ENCODE measurements at places on chromosomes 7 and 10.

- no peak for DNase-seq
Measured at GRCh38 chr10:71338728-71339495, 19.9 kb downstream of the SLC29A3 start.

DNA sequence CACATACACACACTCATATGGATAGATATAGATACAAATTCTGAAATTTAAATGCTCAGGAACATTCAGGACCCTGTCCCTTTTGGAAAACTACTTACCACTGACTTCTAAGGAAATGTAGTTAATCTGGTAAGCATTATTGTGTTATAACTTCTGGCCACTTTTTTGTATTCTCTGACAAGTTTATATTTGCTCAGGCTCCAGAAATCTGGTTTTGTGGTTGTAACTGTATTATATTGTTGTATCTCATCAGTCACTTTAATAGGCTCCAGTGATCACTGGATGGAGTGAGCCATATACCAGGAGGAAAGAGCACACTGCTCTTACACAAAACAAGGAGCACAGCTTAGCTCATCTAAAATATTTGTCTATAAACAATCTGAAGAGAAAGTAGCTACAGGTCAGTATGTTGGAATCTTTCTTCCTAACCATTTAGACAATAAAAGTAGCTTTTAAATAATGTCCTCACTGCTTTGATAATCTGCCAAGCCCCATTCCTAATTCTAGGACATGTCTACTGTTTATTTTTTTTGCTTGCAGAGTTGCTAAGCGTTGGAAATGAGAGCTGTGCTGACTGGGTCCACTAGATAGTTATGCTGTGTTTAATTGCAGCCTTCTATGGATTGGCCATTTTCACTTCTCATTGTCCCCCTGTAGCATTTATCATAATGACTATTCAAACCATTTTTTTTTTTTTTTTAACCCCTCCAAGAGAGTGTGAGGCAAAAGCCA, 43.8 kb downstream of the SMNDC1 start:
- no peak for DNase-seq

- no peak for DNase-seq
Measured at GRCh38 chr10:30000802-30001571, 58.4 kb downstream of the JCAD start.

GRCh38 chr7:77985974-77986339, 187.4 kb downstream of the PHTF2 start:
- no peak for DNase-seq

- no peak for DNase-seq
Measured at GRCh38 chr10:26481914-26482550, 43.9 kb downstream of the APBB1IP start.

- no peak for DNase-seq
Measured at GRCh38 chr10:35056133-35056532, 34.0 kb downstream of the CUL2 start.

- peak; percentile 74 for DNase-seq
Measured at GRCh38 chr7:107167483-107168232, 1.1 kb upstream of the HBP1 start.

DNA sequence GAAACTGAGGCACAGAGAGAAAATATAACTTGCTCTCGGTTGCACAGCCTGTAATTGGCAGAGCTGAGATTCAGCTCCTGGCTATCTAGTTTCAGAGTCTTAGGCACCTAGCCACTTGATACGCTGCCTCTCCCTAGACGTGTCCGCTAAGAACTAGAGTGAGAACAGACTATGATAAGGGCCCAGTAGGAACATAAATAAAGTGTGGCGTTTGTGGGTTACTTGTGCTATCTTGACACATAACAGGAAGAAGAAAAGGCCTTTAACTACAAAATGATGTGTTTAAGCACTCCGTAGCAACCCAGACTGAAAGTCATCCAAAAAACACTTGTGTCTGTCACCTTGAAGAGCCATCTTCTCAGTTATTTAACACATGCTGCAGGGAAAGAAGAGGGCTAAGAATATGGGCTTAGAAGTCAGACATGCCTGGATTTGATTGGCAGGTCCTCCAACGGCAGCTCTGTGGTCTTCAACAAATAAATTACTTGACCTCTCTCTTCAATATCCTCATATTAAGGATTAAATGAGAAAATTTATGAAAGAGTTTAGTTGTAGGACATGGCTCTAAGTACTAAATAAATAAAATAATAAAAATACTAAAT, 96.2 kb downstream of the SGMS1 start:
- DNase-seq = no peak

DNA sequence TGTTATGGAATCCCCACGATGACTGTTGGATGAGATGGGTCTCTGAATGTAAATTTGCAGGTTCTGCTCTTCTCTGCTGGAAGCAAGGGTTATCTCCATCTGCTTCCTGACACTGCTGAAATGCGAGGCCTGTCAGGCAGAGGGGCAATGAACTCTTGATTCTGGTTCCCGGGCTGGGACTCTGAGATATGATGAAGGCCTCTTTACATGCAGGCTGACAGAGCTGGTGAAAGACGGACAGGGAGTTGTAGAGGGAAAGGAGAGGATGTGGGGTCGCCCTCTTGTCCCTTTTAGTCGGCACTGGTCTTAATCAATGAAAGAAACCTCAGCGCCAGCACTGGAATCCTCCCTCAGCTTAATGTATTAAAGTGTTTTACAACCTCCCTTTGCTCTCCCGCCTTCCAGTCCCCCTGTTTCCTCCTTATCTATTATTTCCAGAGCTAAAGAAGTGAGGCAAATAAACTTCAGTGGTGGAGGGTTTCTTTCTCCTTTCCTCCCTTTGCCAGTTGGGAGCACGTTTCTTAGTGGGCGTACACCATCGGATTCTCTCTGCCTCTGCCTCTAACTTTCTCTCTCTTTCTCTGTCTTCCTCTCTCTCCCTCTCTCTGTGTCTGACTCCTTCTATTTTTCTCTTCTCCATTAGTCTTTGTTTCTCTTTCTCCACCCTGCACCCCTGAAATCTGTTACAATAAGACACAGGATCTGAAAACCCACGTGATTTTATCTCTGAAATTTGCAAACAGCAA, 145.6 kb downstream of the BAMBI start:
- DNase-seq = no peak

GRCh38 chr7:17963281-17963680, 23.0 kb upstream of the SNX13 start:
- DNase-seq = no peak

- DNase-seq = no peak
Measured at GRCh38 chr10:132753596-132753995, 32.4 kb downstream of the NKX6-2 start.

DNA sequence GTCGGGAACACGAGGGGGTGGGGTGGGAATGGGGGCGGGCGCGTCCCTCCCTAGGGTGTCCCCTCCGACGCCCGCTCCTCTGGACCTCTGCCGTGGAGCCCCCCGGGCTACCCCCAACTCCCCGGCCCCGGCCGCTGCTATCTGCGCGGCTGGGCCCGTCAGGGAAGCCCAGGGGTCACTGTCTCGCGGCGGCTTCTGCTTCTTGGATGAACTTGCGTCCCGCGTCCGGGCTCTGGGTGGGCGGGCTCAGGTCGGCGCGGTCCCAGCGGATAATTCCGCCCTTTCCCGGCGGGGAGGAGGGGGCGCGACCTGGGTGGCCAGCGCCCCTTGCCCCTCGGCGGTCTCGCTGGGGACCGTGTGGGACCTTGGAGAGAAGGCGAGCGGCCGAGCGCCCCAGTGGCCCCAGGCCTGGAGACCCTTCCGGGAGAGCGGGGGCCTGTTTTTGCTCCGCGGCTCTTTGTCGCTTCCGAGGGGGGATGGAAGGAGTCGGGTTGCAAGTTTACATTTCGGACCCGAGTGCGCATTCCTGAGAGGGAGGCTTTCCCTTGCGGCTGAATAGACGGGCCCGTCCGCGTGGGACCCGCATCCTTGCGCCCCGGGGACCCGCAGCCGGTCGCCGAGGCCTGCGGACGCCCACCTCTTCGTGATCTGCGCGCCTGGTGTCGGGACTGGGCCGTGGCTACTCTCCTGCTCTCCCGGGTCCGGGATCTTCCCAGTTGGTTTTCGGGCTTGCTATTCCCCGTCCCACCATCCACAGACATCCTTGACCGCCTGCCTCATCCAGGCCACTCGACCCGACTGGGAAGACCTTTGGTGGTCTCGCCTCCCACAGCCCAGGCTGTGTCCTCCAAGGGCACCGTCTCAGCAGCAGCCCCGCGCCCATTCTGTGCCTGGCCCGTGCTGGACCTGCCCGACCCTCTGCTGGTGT, 812 bp downstream of the DOCK1 start:
- DNase-seq = no peak

GRCh38 chr7:155365146-155365874, 67.6 kb downstream of the INSIG1 start:
- DNase-seq = no peak

DNA sequence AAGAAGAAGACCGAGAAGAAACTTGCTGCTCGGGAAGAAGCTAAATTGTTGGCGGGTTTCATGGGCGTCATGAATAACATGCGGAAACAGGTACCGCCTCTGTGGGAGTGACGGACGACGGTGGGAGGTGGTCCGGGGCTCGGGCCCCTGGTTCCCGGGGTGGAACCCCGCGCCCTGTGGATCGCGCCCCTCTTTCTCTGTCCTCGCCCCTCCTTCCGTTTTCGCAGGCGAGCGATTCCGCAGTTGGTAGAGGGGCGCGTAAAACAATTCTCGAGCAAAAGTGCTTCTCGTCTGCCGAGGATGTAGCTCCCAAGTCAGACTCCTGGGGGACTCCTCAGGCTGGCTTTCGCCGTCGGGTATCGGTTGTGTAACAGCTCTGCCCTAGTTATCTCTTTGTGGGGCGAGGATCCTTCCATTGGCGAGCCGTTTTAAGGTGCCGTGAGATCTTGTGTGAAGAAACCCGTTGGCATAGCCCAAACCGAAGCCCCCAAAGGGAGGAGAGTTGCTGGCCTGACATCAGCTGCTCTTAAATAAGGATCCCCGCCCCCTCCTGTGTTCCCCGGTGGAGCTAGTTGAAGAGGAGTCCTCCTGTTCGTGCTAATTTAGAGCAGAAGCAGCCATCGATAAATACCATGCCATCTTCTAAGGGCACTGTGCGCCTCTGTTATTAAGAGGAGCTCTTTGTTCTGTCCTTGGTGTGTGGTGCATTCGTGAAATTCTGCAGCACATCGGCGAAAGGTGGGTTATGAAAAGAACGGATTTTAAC, 655 bp downstream of the KLHL7 start:
- DNase-seq = peak; percentile 26

DNA sequence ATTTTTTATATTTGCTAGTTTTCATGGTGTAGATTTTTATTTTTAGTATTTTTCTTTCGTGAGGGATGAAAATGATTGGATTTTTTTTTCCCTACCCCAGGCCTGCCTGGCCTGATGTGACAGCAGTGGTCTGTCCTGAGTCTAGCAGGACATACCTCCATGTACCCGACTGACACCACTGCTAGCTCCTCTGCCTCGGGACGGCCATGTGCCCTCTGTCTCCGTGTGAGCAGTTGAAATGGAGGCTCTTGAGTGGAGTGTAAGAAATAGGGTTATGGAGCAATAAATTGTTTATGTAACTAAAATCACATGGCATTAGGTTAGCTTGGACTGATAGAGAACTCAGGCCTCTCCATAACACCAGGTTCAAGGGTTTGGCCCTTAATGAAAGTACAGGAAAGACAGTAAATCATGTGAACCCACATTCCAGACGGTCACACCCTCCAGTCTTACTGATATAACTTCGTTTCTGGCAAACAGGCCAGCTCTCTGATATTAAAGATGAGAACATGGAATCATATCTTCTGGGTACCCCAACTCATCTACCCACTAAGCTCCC, 734.1 kb downstream of the KCNMA1 start:
- DNase-seq = no peak

DNA sequence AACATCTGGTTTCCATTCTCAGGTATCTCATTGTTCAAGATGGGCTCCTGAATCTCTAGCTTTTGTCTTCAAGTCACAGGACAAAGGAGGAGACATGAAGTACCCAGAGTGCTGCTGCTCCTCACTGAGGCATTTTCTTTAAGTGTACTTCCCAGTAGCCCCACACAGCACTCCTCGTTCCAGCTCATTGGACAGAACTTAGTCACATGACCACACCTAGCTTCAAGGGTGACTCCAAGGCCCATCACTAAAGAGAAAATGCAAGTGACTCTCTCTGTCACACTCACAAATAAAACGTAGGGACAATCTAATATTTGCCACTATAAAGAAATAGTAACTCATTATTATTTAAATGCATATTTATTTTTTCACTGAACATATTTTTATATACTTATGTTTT, 58.3 kb upstream of the NEUROD6 start:
- no peak for DNase-seq

GRCh38 chr10:4939224-4940072, 23.8 kb upstream of the AKR1C1 start:
- no peak for DNase-seq

DNA sequence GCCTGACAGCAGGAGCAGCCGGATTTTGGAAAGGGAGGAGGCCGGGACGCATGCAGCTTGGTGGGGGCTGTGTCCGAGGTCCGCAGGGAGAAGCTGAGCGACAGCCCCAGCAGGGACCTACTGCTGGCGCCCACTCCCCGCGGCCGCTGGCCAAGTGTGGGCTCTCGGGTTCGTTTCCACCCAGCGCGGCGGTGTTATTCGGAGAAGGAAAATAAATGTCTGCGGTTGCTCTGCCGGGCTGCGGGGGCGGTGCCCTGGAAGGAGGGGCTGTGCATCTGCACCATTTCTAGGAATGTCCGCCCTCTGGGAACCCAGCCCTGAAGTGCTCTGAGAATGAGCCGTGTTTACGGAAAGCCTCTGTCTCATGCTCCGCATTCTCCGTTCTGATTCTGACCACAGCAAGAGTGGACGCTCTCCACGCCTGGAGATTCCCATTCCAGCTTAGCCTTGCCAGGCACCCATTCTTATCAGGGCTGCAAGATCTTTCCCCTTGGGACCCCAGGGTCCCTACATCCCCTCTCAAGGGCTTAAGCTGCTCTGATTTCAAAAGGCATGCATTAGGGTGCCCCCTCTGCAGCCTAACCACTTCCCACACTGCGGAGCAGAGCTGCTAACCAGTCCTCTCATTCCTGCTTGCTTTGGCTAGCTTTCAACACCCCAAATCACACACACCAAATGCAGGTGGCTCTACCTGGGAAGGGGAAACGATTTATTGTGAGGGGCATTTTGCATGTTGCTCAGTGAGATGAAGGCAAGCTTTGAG, 256.6 kb upstream of the GLI3 start:
- no peak for DNase-seq

GRCh38 chr10:100021322-100021721, 11.6 kb upstream of the DNMBP start:
- no peak for DNase-seq

GRCh38 chr10:3580565-3580964, 204.4 kb downstream of the KLF6 start:
- no peak for DNase-seq

GRCh38 chr7:37336259-37336658, 112.4 kb downstream of the ELMO1 start:
- DNase-seq = no peak

DNA sequence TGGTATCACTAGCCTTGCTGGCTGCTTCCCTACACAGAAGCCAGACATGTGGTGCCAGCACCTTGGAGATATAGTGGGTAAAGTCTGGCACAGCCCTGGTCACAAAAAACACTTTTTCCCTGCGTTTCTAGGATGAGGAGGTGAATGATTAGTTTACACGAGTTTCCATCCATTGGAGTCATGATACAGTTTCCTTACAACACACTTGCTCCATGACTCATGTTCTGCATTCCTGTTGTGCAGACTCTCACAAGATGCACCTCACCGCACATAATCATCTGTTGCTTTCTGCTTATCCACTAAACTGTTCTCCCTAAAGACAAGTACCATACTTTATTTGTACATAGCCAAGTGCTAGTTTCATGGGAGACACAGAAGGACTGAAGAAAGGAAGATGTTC, 747.1 kb upstream of the GALNT17 start:
- DNase-seq = no peak

- DNase-seq = no peak
Measured at GRCh38 chr10:121669028-121669374, 70.8 kb upstream of the FGFR2 start.

- DNase-seq = no peak
Measured at GRCh38 chr10:27687326-27687725, 58.3 kb downstream of the MKX start.

GRCh38 chr10:72126184-72126871, 38.0 kb upstream of the SPOCK2 start:
- DNase-seq = no peak

Data from activated CD4-positive, alpha-beta T cell treated with anti-CD3 and anti-CD28 coated beads, Interleukin-2, amount 50 U/mL, for 4 hours (primary cell).